ENCODE measurements at places on chromosomes 2 and 18. TPM values are rescaled to one million over a fixed set of nuclear protein-coding genes. Genes with fewer than 3 reads are reported as not detected.

GRCh38 chr2:172085460-172086159 lies at the start of gene DLX1:
DLX1 (plus strand) TSS chr2:172085507; CDS start chr2:172085678, 171 bp downstream.
- no peaks in the 10 kb centered on the region for H3K36me3 ChIP-seq
- peaks cover 20% of the 10 kb centered on the region for H3K4me1 ChIP-seq
- no peak for DNase-seq
- H3K27me3 ChIP-seq: peaks cover 90% of the 10 kb centered on the region
- H3K27ac ChIP-seq: no peak within 1 kb of the TSS

DNA sequence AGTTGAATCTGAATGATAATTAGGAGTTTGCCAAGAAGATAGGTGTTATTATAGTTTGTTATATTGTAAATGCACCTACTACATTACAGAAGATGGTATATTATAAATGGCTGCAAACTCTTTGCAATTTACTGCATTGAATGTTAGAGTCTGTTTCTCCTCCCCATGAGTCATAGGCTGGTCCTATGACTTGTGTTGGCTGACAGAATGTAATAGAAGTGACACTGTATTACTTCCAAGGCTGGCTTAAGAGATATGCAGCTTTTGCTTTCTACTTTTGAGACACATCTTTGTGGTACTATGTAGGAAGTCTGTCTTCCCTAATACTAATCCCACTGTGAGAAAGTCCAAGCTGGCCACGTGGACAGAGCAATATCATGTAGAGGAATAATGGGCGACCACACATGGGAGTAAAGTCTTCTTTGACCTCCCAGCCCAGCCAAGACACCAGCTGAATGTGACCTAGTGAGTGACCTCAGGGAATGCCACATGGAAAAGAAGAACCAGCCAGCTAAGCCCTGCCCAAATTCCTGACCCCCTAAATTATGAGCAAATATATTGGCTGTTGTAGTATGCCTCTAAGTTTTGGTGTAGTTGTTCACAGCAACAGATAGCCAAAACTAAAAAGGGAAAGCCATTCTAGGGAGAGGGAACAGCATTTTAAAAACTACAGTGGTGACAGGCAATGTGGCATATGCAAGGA lies 6.8 kb upstream of the DDX1 start:
- no peak overlapping the region for H3K4me3 ChIP-seq
- H3K36me3 ChIP-seq: no peaks in the 10 kb centered on the region
- H3K27ac ChIP-seq: no peak overlapping the region
- H3K4me1 ChIP-seq: no peaks in the 10 kb centered on the region
- no peak for DNase-seq
- no peaks in the 10 kb centered on the region for H3K27me3 ChIP-seq

The ARMC9 gene
- 7.3 TPM for polyA plus RNA-seq

The RAX gene
- not detected for polyA plus RNA-seq

The DSEL gene
- polyA plus RNA-seq: 1.9 TPM

The TRAPPC8 gene
- polyA plus RNA-seq: 28.7 TPM

Data from kidney (tissue), 22 donors.